ENCODE measurements at places on chromosomes 16 and 17.

GRCh38 chr17:63399856-63400255, 46.2 kb downstream of the CYB561 start:
- DNase-seq: no peak

DNA sequence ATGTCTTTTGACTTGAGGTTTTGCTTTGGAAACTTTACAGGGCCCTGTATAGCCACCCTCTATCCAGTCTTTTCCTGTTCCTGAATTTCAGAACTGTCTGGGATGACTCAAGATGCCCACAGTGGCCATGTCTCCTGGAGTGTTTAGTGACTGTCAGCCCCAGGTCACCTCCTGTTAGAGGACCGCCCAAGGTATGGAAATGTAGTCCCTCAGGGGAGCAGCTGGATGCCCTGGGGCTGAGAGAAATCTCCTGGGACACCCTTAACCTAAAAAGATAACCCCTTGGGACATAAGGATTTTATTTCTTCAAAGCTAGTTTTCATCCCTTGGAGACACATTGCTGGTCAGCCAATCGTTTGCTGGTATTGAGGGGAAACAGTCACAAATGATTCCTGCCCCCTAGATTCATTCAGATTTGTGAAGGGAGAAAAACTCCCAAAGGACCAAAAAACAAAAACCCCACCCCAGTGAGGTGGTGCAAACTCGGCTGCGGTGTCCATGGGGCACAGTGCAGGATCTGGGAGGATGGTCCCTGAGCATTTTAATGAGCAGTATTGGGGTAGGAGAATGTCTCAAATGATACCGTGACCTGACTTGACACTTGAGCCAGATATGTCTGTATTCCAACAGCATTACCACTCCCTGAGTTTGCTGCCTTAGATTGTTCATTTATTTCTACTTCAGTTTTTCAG, 1.7 kb downstream of the ZNF267 start:
- DNase-seq: no peak

- DNase-seq: no peak
These were observed 11.4 kb downstream of the SLC7A6 start for GRCh38 chr16:68275611-68276191.

DNA sequence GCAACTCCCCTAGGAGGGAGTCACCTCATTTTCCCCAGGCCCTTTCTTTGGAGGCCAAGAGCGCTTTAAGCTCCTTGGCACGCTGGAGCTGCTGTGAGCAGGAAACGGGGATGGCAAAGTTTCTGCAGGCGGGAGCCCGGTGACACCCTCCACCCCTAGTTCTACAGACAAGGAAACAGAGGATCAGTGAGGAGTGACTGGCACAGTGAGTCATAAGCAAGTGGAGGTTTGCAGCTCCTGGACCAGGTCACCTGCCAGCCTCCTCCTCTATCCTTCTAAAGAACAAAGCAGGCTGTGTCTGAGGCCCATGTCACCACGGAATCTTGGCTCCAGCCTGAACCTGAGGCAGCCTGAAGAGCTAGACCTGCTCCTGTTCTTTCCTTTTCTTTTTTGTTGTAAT, 141.9 kb downstream of the TMEM132E start:
- peak; percentile 43 for DNase-seq

DNA sequence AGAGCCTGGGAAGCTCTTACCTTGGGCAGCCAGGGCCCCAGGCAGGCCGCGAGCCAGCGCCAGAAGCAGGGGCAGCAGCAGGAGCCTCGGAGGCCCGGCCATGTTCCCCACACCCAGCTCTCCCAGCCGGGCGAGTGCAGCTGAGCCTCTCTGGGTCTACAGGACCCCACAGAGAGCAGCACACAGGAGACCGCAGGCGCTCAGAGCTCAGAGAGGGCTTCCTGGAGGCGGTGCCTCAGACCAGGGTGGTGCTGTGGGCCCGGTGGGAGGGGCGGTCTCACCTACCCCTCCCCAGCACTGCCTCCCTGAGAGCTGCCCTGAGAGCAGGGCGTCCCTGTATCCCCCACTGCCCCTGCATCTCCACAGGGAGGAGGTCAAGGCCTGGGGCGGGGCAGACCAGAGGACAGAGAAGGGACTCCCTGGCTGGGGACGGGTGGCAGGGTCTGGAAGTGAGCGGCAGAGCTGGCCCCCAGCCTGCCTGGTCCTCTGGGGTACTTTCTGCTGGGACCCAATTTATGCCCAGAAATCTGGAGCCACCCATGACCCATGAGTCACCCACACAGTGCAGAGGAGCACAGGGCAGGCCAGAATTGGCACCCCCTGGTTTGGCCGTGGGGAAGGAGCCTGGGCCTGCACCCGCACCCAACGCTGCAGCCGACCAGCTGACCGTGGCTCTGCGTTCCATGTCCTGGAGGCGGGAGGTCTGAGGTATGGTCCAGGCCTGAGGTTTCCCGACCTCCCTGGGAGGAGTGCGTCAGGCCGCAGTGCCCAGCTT, at the start of gene CD7:
Gene CD7, minus strand, starts transcription at position 215 of the 775 bp plus-strand sequence. Its CDS starts 113 bp downstream, at position 102.
- DNase-seq: no peak

DNA sequence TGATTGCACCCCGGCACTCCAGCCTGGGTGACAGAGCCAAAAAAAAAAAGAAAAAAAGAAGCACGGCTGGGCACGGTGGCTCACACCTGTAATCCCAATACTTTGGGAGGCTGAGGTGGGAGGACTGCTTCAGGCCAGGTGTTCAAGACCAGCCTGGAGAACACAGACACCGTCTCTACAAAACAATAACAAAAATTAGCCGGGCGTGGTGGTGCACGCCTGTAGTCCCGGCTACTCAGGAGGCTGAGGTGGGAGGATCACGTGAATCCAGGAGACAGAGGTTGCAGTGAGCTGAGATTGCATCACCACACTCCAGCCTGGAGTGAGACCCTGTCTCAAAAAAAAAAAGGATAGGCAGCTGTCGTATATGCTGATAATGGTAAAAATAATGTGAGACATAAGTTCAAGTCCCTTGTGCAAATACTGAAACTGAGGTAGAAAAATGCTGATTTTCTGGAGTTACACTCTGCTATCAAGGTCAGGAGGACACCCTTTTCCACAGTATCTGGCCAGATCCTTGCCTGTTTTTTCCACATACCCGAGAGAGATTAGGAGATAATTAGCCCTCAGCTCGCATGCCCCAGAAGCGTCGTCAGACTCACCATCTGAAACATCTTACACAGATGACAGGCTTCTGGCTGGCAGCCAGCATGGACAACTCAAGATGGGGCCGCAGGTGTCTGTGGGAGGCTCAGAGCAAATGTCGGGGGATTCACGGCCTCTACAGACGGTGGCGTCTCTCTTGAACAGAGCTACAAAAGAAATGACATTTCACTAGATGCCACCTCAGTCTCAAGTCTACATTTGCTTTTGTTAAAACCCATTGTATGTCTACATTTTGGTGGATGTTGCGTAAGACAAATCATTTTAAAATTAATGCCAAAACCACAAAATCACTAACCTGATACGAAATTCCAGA, 36.8 kb downstream of the WDR45B start:
- DNase-seq: no peak
